ENCODE measurements at places on chromosomes 11 and 22.

GRCh38 chr11:116192509-116193210, 580.1 kb downstream of the BUD13 start:
- no peak for DNase-seq

DNA sequence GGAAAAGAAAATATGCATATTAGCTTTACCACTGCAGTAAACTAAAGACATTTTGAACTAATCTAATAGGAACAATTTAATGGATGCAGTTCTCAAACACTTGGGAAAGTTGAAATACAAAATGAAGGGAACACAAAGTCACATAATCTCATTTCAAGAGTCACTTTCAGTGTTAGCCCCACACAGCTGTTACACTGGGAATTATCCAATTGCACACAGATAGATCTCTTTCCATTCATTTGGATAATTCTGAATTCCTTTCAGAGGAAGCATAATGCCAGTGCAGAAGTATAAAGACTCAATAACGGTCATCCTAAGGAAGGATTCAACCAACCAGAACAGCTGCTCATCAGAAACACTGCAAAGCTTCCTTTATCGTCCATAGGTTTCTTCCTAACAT, 173.3 kb downstream of the GRIA4 start:
- no peak for DNase-seq

GRCh38 chr22:50621356-50621880, 6.5 kb downstream of the ARSA start:
- no peak for DNase-seq

- peak; percentile 74 for DNase-seq
Measured at GRCh38 chr22:50733521-50734342, 4.3 kb upstream of the ACR start.

GRCh38 chr11:60925868-60926267, 1.6 kb downstream of the TMEM132A start:
- no peak for DNase-seq

- DNase-seq: no peak
Measured at GRCh38 chr11:27525824-27526516, 19.4 kb upstream of the LIN7C start.

DNA sequence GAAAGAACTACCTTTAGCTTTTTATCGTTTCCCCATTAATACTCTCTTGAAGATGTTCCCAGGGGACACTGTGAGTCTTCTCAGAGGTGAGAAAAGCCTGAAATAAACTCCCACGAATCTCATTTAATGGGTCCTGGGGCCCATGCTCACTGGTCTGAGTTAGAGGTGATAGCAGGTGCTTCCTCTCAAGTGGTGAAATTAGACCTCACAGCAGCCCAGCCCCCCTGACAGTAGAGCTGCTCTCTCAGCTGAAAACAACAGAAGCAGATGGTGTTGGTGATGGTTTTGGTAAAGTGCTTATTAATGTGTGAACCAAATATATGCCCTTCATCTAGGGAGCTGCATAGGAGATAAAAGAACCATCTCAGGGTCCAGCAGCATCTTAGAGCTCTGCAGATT, 76.8 kb upstream of the VPREB1 start:
- no peak for DNase-seq

DNA sequence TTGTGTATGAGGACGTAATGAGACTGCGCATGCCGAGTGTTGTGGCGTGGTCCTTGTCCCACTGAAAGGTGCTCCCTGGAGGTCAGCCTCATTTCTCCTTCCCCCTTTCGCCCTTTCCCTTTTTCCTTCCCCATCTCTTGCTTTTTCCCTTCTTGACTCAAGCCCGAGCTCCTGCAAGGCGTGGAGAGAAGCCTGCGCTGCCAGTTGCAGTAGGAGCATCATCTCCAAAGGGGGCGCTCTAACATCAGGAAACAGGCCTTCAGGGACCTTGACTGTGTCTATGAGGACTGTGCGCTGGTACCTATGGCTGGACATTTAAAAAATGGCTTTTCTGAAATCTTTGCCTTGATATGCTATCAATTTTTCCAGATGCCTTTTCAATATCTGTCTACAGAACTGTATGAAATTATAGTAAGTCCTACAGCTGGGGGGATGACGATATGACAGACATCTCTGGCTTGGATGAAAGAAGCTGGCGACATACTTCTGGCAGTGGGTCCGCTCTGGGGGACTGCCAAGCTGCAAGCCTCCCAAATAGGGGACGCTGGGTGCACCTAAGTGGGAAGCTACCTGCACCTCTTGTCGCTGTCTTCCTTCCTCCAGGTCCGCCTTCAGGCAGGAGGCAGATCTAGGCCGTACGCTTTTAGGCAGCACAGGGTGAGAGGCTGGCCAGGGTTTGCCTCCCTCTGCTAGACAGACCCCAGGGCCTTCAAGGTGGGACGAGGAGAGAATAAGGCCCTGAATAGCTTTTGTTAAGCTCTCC, 96.5 kb downstream of the NXPE2 start:
- DNase-seq: peak; percentile 50

GRCh38 chr11:108472681-108473080, 5.4 kb upstream of the C11orf65 start:
- DNase-seq: no peak

DNA sequence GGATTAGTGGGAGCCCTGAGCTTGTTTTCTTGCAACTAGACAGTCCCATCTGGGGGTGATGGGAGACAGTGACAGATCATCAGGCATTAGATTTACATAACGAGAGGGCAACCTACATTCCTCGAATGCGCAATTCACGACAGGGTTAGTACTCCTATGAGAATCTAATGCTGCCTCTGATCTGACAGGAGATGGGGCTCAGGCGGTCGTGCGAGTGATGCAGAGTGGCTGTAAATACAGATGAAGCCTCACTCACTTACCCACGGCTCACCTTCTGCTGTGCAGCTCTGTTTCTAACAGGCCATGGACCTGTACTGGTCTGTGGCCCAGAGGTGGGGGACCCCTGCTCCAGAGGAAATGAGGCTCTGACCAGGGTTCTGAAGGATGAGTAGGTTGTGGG, 125.5 kb downstream of the FBXO7 start:
- DNase-seq: no peak

DNA sequence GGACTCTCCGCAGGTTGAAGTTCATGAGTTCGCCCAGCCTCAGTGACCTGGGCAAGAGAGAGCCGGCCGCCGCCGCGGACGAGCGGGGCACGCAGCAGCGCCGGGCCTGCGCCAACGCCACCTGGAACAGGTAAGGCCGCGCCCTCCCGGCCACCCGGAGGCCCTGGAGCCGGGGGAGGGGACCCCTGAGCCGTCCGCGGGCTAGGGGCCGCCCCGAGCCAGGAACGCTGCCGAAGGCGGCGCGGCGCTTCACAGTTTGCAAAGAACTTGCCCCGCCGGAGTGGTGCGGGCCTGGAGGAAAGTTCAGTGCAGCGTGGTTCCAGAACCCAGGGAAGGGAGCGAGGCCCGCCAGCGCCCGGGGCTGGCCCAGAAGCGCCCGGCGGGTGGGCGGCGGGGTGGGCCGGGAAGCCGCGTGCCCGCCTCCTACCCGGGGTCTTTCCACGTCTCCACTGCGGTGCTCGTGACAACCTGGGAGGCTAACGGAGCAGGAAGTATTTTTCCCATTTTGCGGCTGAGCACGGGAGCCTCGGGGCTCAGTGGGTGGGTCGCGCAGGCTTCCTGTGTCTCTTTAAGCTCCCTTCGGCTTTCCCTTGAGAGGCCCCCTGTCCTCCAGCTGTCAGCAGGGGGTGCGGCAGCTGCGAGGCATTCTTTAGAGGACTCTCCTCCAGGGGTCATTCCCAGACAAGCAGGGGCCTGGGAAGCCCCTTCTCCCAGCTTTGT, 635 bp downstream of the PRR5 start:
- DNase-seq: no peak

- no peak for DNase-seq
Measured at GRCh38 chr22:36729321-36729720, 25.8 kb upstream of the CACNG2 start.

DNA sequence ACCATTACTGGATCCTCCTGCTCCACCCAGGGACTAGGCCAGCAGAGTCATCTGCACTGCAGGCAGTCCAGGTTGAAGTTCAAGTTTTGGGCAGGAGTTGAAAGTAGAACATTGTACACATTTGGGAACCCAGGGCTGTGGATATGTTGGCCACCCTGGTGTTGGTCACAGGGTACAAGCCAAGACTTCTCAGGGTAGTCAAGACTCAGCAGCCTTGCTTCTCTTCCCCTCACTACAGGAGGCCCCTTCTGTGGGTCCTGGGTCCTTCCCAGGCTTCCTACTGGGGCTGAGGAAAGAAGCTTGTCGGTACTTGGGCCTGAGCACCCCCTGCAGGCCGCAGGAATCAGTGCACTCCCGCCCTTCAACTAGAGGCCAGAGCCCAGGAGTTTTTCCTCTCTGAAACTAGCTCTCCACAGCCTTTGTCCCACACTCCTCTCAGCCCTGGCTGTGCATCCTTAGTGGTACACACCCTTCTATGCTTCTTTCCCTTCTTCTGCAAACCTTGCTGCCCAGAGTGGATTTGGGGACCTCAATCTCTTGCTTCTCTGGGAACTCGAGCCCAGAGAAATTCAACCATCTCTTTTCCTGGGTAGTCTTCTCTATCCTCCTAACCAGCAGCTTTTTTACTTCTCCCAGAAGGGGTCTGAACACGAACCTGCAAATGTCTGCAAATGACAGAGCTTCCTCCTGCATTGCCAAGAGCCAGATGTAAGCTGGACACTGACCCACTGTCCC, 2.6 kb upstream of the HPX start:
- DNase-seq: peak; percentile 75

DNA sequence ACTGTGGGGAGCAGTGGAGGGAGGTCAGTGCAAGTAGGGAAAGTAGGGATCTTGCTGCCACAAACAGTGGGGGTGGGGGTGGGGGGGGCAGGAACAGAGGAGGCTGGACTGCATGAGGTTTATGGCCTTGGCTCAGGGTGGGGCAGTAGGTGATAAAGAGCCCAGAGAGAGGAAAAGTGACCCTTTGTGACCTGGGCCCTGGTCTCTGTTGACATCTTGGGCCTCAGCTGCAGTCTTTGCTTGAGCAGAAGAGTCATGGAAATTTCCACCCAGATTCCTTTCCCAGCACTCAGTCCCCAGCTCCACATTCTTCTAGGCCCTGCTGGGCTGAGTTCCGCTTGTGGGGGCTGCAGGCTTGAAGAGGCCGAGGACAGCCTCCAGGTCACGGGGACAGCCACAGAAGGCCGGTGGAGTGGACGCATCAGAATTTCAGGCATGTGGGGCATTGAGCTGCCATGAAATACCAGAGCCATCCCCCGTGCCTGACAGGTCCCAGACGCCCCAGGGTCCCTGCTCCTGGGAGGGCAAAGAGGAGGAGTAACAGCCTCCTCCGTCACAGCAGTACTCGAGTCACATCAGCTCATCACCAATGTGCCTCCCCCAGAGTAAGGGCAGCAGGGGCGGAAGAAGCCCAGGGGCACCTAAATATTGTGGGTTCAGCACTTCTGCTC, 9.7 kb upstream of the MALAT1 start:
- peak; percentile 71 for DNase-seq

- DNase-seq: no peak
Measured at GRCh38 chr11:46330563-46331281, 16.5 kb upstream of the DGKZ start.

- no peak for DNase-seq
Measured at GRCh38 chr11:103842795-103843194, 193.6 kb upstream of the DDI1 start.

GRCh38 chr11:135027461-135027860, 615.4 kb upstream of the B3GAT1 start:
- DNase-seq: no peak

GRCh38 chr11:72676861-72677341, 2.7 kb upstream of the PDE2A start:
- no peak for DNase-seq

- DNase-seq: no peak
Measured at GRCh38 chr11:121067026-121067425, 34.0 kb upstream of the TECTA start.

DNA sequence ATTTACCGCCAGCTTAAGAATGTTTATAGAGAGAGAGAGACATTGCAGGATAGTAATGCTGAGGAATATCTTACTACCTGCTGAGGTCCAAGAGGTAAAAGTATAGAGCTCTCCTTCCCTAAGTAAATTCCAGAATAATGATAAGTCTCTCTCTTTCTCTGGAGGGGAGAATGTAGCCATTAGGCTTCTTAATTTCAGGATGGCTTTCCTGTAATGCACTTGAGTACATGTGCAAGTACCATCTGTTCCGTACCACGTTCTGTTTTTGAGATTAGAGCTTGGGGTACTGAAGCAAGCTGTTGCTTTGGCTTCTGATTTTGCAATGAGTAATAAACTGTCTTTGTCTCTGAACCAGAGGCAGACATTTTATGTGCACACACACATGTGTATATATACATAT, 1314.0 kb downstream of the JRKL start:
- no peak for DNase-seq

- DNase-seq: peak; percentile 38
Measured at GRCh38 chr22:40898850-40899357, 37.0 kb upstream of the DNAJB7 start.

DNA sequence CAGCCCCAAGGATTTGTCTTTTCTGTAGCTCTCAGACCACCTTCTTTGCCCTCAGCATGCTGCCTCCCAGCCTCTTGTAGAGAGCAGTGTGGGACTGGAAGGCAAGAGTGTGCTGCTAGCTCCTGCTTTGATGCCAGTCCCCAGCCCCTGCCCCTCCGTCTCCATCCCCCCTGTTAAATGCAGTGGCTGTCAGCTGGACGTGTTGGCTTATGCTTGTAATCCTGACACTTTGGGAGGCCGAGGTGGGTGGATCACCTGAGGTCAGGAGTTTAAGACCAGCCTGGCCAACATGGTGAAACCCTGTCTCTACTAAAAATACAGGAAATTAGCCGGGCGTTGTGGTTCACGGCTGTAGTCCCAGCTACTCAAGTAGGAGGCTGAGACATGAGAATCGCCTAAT, 15.5 kb downstream of the SNRPD3 start:
- DNase-seq: no peak

- DNase-seq: peak; percentile 12
Measured at GRCh38 chr22:26546282-26546681, 34.0 kb upstream of the TFIP11 start.

- DNase-seq: no peak
Measured at GRCh38 chr11:94241896-94242295, 62.5 kb upstream of the IZUMO1R start.

GRCh38 chr11:71204748-71205664, 47.4 kb downstream of the SHANK2 start:
- DNase-seq: no peak

- no peak for DNase-seq
Measured at GRCh38 chr11:110829873-110830272, 117.6 kb upstream of the ARHGAP20 start.

DNA sequence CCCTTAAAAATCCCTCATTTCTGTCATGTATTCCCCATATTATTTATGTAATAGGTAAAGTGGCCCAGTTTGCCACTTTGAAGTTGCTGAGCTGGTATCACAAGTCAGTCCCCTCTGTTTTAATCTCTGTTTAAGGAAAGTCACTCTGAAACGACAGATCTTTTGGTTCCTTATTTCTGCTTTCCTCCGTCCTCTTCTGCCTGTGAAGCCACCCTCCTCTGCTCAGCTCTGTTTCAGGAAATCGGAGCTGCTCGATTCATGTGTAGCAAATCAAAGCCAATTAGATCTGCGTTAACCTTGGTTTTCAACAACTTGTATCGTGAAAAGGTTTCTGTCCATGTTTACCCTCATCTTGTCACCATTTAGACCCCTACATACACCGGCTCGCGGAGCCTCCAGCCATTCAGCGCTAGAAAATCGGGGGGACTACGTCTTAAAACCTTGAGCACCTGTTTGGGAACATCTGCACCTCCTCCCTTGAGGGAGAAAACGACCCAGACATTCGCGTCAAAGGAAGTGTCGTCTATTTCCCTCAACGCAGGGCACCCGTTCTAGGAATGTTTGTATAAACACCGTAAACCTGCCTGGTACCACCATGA, 576 bp upstream of the SC5D start:
- no peak for DNase-seq
